Left renal cortex interstitium (tissue), 4 donors: ENCODE measurements at places on chromosomes 1 and 21.

GRCh38 chr1:60765204-60765603 is 317.2 kb upstream of the NFIA start:
- no peak for DNase-seq

DNA sequence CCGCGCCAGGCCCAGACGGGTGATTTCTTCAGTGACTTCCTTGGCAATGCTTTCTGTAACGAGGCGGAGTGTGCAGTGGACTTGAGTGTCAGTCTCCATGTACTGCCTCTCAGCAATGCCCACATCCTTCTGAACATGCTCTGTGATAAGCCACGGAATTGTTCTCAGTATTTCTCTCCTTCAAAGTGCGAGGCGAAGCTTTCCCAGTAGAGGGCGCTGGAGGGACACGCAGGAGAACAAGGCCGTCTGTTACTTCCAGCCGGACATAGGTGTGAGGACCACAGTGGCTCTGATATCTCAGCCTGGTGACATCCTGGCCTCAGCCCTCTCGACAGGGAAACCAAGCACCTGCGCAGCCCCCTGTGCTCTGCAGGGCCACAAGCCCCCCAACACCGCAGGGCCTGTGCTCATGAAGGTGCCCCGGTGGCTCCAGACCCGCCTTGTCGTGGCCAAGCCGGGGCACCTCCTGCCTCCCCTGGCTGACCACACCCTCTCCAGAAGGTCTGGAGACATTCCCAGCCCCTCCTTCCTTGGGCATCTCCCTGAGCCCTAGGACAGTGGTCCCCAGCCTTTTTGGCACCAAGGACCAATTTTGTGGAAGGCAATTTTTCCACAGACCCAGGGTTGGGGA is 46.1 kb upstream of the BACE2 start:
- peak; percentile 76 for DNase-seq

GRCh38 chr1:206693029-206693428 is 8.3 kb downstream of the MAPKAPK2 start:
- no peak for DNase-seq

DNA sequence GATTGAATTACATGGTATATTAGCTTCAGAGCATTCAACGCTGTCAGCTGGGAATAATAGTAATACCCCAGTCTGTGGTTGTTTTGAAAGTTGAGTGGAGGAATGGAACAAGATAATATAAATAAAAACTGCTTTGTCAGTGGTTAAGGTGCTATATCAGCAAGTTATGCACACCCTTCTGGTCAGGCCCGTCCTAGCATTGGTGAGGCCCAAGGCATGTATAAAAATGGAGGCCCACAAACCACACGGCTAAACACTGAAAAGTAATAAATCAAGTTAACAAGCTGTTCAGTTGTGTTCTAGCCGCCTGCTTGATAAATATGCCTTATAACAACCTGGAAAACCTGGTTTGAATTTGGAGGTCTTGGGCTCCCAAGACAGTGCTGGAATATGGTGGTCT is 77.4 kb downstream of the PSMG1 start:
- no peak for DNase-seq

- DNase-seq, result no peak
These were observed 47.0 kb downstream of the NAV1 start for GRCh38 chr1:201585901-201586300.

DNA sequence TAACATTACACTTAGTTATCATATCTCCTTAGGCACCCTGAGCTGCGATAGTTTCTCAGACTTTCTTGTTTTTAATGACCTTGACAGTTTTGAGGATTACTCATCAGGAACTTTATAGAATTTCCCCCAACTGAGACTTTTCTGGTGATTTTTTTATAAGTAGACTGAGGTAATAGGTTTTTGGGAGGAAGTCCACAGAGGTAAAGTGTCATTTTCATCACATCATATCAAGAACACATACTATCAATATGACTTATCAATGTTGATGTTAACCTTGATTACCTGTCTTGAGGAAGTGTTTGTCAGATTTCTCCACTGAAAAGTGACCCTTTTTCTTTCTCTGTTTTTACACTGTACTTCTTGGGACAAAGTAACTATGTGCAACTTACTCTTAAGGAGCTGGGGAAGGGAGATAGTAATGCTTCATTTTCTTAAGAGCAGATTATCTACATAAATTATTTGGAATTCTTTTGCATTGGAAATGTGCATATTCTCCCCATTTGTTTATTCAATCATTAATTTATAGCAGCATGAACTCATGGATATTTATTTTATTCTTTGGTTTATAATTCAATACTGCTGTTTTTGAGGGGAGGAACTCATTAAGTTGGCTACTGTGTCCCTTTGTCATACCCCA is 72.8 kb upstream of the HSD17B7 start:
- no peak for DNase-seq

- no peak for DNase-seq
These were observed 167.2 kb downstream of the CYYR1 start for GRCh38 chr21:26405735-26406361.

DNA sequence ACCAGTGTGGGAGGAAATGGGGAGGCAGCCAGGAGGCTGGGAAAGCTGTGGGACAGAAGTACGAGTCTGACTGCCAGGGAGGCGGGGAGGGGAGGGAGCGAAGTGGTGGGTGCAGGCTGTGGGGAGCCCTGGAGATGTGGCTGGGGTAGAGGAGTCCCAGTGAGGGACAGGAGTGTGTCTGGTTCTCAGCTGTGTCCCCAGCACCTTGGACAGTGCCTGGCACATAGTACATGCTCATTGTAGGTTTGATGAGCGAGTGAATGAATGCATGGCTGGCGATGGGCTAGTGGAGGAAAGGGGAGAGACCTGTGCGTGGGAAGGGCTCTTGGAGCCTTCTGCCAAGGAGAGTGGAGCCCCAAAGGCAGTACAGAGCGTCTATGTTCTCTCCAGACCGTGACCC is 104.1 kb downstream of the SIK1 start:
- DNase-seq, result no peak

DNA sequence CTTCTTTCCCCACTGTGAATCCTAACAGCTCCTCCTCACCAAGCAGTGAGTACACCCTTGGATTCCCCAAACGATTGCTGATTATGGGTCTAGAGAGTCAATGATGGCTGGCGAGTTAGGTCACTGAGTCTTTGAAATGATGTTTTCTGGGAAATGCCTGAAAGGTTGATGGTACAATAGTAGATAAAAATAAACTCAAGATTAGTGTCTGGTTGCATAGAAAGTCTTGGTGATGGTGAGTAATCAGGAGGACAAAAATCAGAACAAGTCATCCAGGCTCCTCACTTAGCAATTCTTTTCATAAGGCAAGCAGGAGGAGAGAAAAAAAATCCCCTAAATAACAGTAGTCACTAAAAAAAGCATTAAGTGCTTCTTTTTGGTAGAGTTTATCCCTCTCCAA is 22.6 kb downstream of the HLX start:
- no peak for DNase-seq

- no peak for DNase-seq
These were observed 35.9 kb downstream of the ACTL8 start for GRCh38 chr1:17791055-17791390.

DNA sequence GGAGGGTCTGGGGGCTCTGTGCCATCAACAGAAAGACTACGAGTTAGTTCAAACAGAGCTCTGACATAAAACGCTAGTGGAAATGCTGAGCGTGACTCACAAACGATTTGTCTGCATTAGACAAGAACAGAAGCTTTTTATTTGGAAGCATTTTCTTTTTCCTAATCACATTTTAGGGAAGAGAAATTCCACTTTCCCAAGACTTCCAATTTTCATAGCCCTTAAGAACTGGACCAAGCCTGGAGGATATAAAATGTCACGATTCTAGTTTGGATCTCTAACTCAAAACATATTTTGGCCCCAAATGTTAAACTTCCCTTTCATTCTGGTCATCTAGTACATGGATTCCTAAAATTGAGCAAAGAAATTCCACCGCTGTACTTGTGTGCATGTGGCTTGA is 320.0 kb downstream of the PCP4 start:
- DNase-seq, result no peak

DNA sequence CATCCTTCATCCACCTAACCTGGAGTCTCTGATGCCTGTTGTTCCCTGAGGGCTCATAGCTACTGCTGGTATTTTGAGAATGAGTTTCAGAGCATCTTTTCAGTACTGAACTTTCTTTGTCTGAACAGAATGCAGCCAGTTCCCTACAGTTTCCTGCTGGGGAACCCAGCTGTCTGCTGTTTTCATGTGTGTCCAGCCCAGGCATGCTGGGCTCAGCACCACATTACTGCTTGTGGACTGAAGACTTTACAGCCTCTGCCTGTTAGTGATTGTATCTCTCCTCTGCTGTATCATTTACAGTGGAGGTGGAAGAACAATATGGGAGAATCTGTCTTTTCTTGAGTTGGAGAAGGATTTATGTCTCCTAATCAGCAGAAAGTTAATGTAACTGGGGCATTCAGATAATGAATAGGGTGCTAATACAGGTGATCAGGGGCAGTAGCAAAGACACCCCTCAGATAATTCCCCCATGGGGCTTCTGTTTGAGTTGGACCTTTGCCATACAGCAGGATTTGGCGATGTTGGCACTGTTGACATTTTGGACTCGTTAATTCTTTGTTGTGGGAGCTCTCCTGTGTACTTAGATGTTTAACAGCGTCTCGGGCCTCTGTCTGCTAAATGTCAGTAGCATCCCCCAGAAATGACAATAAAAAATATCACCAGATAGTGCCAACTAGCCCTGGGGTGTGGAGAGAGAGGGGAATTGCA is 207.7 kb downstream of the HHAT start:
- no peak for DNase-seq

DNA sequence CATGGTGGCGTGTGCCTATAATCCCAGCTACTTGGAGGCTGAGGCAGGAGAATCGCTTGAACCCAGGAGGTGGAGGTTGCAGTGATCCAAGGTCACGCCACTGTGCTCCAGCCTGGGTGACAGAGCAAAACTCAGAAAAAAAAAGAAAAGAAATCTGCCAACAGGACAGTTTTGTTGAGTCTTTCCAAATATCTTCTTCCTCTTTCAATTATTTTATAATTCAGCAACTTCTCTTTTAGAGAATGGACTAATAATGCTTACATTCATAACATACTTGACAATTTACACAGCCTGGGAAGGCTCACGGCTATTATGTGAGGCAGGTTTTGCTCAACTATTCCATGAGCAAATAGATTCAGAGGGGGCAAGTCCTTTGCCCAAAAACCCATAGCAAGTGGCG is 18.1 kb downstream of the CNR2 start:
- DNase-seq, result no peak

DNA sequence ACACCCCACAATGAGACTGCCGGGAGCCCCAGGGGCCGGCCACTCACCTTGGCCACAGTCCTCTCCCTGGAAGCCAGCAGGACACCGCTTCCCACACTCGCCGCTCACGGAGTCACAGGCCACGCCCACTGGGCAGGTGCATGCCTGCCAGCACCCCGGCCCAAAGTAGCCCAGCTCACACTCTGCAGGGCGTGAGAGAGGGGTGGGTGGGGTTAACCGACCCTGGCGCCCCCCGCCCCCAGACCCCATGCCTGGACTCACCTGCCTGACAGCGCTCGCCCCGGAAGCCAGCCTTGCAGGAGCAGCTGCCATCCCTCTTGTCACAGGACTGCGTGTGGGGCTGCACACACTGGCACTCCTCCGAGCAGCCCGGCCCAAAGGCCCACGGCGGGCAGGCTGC is 50.7 kb downstream of the ARHGEF16 start:
- DNase-seq, result no peak

DNA sequence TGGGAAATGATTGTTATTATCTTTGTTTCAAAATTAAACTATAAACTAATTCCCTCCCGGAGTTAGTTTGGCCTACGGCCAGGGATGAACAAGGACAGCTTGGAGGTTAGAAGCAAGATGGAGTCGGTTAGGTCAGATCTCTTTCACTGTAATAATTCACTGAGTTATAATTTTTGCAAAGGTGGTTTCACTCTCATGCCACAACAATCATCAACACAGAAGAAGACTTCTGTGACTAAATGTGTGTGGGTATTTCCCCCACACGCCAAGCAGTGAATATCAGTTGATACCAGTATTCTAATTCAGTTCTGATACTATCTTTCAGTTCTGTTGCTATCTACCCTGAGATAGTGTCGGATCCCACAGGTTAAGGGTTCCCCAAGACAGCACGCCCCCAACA is 215.1 kb downstream of the S1PR1 start:
- no peak for DNase-seq

- DNase-seq, result no peak
These were observed 57.8 kb upstream of the COL18A1 start for GRCh38 chr21:45347048-45347711.

- DNase-seq, result no peak
These were observed 56.8 kb downstream of the ATP6V1G3 start for GRCh38 chr1:198483645-198484044.

GRCh38 chr1:52727956-52728656 is 1.9 kb downstream of the ZYG11B start:
- no peak for DNase-seq

DNA sequence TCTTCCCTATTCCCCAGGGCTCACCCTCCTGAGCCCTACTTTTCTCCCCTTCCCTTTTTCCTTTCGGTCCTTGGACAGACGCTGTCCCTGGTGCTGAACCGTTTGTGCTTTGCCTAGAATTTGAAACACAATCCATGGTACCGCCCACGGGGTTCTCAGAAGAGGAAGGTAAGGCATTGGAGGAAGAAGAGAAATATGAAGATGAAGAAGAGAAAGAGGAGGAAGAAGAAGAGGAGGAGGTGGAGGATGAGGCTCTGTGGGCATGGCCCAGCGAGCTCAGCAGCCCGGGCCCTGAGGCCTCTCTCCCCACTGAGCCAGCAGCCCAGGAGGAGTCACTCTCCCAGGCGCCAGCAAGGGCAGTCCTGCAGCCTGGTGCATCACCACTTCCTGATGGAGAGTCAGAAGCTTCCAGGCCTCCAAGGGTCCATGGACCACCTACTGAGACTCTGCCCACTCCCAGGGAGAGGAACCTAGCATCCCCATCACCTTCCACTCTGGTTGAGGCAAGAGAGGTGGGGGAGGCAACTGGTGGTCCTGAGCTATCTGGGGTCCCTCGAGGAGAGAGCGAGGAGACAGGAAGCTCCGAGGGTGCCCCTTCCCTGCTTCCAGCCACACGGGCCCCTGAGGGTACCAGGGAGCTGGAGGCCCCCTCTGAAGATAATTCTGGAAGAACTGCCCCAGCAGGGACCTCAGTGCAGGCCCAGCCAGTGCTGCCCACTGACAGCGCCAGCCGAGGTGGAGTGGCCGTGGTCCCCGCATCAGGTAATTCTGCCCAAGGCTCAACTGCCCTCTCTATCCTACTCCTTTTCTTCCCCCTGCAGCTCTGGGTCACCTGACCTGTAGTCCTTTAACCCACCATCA is 10.4 kb downstream of the BCAN start:
- no peak for DNase-seq

GRCh38 chr1:21344750-21345443 is 54.6 kb upstream of the ECE1 start:
- no peak for DNase-seq

GRCh38 chr21:44296103-44296519 is 3.7 kb upstream of the PFKL start:
- no peak for DNase-seq

DNA sequence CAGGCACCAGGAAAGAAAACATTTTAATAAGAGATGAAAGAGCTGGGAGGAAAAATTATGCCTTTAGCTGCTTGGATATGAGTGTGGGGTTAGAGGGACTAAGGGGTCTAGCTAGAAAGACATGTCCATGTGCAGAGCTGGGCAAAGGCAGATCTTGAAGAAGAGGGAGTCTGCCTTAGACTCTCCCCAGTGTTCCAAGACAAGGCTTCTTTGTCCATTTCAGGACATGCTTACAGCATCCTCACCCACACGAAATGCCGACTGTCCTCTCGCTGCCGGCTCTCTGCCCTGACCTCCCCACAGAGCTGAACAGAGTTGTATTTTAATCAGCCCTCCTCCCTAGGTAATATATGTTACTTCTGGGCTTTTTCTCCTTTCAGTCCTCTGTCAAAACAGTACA is 100.7 kb upstream of the ATP1B1 start:
- DNase-seq, result no peak

- no peak for DNase-seq
These were observed 44.9 kb upstream of the CYP2J2 start for GRCh38 chr1:59971464-59971911.
